Right ventricle myocardium inferior (tissue), 1 donor: ENCODE measurements at places on chromosomes 3 and 15. TPM values are rescaled to one million over a fixed set of nuclear protein-coding genes. Genes with fewer than 3 reads are reported as not detected.
A peak's percentile ranks its signal among the peaks of the same experiment; 100 is the strongest.

The CHD2 gene
- 45.9 TPM for total RNA-seq

- DNase-seq, result no peak
Measured at GRCh38 chr3:45537616-45537969, 57.0 kb upstream of the LIMD1 start.

DNA sequence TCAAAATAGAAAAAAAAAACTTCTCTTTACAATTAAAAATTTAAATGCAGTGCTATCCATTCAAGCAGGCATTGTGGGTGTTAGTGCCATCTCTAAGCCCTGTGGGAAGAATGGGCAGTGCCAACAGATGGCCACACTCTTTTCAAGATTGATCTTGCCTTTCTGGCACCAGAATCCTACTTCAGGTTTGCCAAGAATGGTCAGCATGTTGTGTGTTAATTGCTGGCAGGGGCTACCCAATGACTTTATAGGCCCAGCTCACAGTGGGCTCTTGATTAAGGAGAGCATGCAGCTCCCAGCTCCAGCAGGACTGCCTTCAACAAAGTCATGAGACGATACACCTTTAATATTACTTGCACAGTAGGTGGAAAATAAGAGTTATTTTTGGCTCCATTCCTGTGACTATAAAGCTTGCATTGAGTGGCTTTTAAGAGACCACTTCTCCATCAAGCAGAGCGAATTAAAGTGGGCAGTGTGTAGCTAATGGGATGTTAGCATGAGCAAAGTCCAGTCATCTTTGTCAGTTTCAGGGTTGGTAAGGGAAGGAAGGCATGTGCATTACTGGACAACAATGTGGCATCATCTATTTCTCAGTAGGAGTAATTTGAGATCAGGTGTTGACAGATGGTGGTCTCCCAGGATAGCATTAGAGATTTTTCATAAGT, 476.8 kb downstream of the C3orf38 start:
- no peak for DNase-seq

DNA sequence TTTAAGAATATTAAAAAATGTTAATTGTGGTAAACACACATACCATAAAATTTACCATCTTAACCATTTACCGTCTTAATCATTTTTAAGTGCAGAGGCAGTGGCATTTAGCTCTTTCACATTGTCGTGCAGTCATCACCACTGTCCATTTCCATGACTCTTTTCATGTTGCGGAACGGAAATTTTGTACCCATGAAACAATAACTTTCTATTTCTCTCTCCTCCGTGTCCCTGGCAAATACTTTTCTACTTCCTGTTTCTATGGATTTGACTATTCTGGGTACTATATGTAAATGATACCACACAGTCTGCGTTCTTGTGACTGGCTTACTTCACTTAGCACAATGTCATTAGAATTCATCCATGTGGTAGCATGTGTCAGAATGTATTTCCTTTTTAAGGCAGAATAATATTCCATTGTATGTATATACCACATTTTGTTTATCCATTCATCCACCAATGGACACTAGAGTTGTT, 27.9 kb downstream of the AKAP13 start:
- DNase-seq, result no peak

The NR2E3 gene
- not detected for total RNA-seq

- DNase-seq, result no peak
Measured at GRCh38 chr3:14957925-14958324, 10.5 kb downstream of the NR2C2 start.

The PCSK6 gene
- 33.8 TPM for total RNA-seq

The MAGI1 gene
- 33.1 TPM for total RNA-seq

The STRIT1 gene
- 0.84 TPM for total RNA-seq

The CCR2 gene
- total RNA-seq, result 0.89 TPM

The ONECUT1 gene
- not detected for total RNA-seq

The CGNL1 gene
- 10.0 TPM for total RNA-seq

The TM2D3 gene
- 49.9 TPM for total RNA-seq

- no peak for DNase-seq
Measured at GRCh38 chr15:67372543-67372942, 118.0 kb downstream of the IQCH start.

The TLR9 gene
- 0.38 TPM for total RNA-seq

GRCh38 chr3:72312339-72312738, 527.4 kb upstream of the PROK2 start:
- DNase-seq, result no peak

The TMEM40 gene
- total RNA-seq, result 4.2 TPM

GRCh38 chr3:171402281-171402680, 57.9 kb downstream of the TNIK start:
- DNase-seq, result no peak

The RARB gene
- 17.5 TPM for total RNA-seq

DNA sequence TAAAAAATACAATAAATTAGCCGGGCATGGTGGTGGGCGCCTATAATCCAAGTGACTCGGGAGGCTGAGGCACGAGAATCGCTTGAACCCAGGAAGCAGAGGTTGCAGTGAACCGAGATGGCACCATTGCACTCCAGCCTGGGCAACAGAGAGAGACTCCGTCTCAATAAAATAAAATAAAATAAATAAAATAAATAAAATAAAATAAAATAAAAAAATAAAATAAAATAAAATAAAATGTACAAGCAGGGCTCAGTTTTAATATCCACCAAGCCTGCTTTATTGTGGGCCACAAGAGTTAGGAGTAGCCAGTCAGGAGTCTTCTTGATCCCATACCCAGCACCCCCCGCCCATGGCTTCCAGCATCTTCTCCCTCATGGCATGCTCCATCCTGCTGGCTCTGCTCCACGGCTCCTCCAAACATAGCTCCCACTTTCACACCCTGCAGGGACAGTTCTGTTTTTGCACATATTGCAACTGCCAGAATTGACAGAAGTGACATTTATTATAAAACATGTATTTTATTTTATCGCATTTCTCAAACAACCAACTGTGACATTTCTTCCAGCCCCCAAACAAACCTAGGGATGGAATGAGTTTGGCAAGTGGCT, 42.6 kb upstream of the RGMA start:
- no peak for DNase-seq

GRCh38 chr3:33717616-33717865, 513 bp downstream of the CLASP2 start:
- peak; percentile 86 for DNase-seq

The TMCO5A gene
- total RNA-seq, result not detected

The KBTBD12 gene
- 29.7 TPM for total RNA-seq

The ACTC1 gene
- 15,626 TPM for total RNA-seq

The DUOX2 gene
- total RNA-seq, result 0.08 TPM

The GOLGA6B gene
- total RNA-seq, result not detected

DNA sequence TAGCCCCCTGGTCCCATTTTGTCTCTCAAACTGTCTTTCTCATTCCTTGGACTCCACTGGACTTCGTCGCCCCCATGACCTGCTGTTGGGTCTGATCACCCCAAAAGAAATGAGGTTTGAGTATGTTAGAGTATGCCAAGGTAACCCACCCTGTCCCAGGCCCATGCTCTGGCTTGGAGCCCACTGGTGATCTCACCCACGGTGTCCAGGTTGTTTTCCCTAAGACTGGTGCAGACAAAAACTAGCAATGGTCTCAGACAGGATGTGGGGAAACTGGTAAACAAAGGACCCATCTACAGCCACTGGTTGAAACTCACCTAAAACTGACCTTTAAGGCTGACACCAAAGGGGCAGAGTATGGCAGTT, 38.9 kb downstream of the EFCAB12 start:
- peak; percentile 50 for DNase-seq

GRCh38 chr3:131260525-131260924, 121.0 kb upstream of the NUDT16 start:
- DNase-seq, result no peak

DNA sequence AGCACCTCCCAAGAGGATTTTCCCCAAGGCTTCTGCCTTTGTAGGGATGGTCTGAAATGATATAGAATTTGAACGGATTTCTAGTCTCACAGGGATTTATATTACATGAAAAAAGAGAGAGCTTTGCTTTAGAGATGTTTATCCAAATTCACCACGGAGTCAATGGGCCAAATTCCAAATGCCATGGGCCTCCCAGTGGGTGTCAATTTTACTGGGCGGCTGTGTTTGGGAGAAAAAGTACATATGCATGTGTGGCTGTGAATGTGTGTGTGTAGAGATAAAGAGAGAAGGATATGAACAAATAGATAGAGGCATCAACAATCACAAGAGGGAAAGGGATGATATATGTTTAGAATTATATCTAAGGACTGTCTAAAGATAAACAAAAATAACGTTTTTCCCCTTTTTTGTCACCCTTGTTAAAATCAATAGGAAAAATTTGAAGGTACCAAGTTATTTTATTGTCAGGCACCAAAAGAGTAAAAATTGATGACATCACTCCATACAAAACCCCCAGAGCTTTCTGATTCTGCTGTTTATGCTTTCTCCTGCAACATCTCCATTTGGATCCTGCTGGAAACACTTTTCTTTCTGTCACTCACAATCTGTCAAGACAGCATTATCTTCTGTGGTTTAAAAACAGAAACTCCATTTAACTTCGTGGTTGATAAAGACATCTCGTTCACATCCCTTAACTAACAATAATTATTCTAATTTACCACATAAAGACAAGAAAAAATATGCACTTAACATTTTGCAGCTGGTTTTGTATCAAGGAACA, 160.7 kb downstream of the FHIT start:
- no peak for DNase-seq

DNA sequence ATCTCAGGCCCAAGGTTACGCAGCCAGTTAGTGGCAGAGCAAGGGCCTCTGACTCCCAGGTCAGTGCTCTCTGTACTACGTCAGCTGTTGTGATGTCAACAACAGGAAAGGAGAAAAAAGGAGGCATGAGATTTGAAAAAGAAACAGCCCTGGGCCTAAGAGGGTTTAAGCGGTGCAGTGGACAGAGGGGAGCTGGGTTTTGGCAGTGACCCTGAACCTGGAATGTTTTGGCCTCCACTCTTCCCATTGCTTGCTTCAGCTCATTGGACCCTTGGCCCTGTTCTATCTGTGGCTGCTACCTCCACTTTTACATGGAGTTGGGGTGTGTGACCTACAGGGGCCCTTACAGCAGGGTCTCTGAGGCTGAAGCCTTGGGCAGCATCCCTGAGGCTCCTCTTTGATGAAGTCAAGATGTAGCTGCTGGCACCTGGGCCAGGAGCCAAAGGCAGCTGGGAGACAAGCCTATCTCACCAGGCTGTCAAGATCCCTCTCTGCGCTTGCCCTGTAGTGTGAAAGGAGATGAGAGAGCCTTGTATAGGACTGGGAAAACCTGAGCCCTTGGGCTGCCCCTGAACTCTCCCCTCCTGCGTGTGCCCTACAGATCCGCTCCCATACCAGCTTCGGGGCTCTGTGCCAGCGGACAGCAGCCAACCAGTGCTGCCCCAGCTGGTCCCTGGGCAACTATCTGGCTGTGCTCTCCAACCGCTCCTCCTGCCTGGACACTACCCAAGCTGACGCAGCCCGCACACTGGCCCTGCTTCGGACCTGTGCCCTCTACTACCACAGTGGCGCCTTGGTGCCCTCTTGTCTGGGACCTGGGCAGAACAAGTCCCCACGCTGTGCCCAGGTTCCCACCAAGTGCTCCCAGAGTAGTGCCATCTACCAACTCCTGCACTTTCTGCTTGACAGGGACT, 8.7 kb downstream of the DISP2 start:
- peak; percentile 91 for DNase-seq

DNA sequence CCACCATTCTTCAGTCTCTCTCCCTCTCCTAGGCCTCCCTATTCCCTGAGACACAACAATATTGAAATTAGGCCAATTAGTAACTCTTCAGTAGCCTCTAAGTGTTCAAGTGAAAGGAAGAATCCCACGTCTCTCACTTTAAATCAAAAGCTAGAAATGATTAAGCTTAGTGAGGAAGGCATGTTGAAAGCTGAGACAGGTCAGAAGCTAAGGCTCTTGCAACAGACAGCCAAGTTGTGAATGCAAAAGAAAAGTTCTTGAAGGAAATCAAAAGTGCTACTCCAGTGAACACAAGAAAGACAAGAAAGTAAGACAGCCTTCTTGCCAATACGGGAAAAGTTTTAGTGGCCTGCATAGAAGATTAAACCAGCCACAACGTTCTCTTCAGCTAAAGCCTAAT, 41.3 kb downstream of the PPM1L start:
- DNase-seq, result no peak

DNA sequence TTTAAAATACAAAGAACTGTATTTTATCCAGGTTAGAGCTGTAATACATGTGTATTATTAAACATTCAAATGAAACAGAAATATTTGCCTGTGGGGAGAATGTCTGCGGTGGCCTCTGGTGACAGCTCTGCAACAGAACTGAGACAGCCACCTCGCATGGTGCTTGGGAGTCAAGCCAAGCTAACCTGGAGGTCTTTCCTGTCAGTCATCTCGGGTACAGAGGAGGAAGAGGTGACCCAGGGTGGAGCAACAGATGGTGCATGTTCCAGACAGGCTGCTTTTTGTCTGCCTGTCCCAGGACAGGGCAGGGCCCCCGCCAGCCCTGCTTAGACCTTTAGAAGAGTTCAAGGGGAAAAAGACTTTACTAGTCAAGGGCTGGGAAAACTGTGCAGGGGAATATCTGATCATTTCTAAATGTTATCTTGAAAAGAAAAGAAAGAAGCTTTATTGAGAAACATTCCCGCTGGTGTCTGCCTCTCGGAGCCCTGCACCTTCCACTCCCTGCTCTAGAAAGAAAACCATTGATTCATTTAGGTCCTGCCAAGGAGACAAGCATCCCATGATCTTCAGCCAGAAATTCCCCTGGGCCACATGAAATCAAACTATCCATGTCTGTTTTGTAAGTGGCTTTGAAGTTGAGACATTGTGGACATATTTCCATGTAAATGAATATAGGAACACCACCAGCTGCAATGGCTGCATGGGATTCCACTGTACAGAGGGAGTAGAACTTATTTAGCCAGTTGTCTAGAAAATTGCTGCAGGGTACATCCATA, 5.5 kb upstream of the NR2E3 start:
- DNase-seq, result no peak

DNA sequence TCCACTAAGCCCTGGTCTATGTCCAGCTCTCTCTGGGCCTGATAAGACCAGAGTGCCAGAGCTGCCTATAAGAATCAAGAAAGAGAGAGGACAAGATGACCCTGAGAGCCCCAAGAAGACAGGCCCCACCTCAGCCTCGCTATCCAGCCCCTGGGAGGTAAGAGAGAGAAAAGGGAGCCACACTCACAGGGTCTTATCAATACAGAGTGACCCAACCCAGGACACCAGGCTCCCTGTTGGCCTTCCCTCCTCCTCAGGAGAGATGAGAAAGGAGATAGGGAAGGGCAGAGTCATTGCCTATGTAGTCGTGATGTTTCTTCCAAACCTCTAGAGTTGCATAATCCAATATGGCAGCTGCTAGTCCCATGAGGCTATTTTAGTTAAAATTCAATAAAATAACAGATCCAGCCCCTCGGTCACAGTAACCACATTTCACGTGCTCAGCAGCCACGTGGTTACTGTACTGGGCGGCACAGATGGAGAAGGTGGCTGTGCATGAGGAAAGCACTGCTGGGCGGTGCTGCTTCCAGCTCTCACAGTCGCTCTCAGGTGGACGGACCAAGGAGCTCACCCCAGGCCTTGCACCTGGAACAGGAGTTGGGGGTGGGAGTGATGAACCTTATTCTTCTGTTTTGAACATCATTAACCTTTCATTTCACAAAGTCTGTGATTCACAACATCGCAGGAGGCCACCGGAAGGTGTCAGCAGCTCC, 525.8 kb downstream of the SHQ1 start:
- DNase-seq, result no peak

- DNase-seq, result no peak
Measured at GRCh38 chr15:62850791-62851291, 191.7 kb upstream of the TPM1 start.

The SLC24A5 gene
- total RNA-seq, result not detected

The MAP1A gene
- 21.4 TPM for total RNA-seq

GRCh38 chr3:37229740-37230139, 55.4 kb upstream of the LRRFIP2 start:
- DNase-seq, result no peak

- no peak for DNase-seq
Measured at GRCh38 chr3:16304061-16305010, 39.3 kb downstream of the OXNAD1 start.

The FAM3D gene
- not detected for total RNA-seq
